ENCODE measurements at places on chromosomes 1 and 21.
A peak's percentile ranks its signal among the peaks of the same experiment; 100 is the strongest.

- no peak for DNase-seq
Observed at GRCh38 chr1:111204201-111204982, 3.9 kb upstream of the DENND2D start.

- DNase-seq: no peak
Observed at GRCh38 chr1:188769936-188770335, 1707.7 kb downstream of the BRINP3 start.

DNA sequence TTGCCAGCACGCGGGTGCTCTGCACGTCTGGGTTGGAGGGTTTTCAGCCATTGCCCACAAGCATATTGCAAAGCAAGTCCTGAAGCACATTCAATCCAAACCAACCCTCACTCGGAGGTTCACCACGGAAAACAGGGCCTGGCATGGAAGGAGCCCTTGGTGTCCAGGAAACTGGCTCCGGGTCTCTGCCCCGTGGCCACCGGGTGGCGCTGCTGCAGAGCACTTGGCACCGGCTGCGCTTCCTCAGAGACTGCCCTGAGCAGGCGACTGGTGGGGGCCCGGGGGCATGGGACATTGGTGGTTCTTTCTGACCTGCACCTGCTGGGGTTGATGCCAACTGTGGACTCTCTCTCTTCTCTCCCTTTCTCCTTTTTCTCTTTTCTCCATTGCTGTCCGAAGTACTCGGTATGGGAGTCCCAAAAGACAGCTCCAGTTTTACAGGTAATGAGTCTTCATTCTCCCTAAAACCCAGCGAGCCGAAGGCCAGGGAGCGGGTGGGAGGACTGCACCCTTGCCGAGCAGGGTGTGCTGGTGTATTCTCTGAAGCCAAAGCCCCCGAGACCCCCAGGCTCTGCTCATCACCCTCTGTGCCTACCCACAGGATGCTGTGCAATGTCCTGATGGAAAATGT, 4.1 kb upstream of the KCNAB2 start:
- DNase-seq: peak; percentile 63

DNA sequence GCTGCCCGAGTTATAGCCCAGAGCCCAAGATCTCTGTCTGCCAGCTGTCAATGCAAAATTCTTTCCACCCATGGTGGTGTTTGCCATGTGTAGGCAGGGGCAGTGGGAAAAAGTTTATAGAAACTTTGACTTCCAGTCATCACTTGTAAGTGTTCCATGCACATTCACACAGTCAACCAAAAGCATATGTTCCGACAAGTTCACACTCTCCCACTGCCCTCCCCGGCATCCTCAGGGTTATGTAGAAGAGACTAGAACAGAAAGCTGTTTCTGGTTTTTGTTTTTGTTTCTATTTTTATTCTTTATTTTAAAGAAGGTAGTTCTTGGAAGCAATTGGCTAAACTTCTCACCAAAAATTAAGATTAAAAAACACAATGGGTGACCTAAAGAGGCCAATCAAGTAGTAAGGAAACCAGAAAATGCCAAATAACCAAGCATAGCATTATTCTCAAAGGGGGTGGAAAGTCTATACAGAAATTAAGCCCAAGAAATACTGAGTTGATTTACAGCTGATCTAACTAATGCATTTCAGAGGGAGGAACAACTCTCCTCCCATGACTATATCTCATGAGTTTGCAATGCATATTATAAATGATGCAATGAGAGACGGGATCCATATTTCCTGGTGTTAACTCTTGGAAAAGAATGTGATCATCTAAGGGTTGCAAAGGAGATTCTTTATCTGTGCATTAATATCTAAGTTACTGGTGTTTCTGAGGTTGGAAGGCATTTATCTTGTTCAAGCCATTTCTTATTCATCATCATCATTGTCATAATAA, 91.5 kb upstream of the ETS2 start:
- no peak for DNase-seq

DNA sequence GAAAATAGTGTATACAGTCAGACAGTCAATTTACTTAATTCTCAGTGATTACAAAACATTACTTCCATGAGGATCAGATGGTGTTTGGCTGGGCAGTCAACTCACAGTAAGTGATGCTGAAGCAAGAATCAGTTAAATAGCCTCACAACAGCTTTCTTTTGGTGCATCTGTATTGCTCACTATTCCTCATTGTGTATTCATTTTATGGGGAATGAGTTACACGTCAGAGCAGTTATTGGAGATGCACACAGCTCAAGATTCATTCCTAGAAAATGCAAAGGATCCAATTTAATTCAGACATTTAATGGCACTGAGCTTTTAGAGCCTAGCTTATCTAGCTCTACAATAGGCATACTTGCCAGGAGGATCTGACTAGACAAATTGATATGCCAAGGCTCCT, 150.6 kb downstream of the HS2ST1 start:
- no peak for DNase-seq

GRCh38 chr1:117143871-117144270, 22.3 kb upstream of the TRIM45 start:
- no peak for DNase-seq

DNA sequence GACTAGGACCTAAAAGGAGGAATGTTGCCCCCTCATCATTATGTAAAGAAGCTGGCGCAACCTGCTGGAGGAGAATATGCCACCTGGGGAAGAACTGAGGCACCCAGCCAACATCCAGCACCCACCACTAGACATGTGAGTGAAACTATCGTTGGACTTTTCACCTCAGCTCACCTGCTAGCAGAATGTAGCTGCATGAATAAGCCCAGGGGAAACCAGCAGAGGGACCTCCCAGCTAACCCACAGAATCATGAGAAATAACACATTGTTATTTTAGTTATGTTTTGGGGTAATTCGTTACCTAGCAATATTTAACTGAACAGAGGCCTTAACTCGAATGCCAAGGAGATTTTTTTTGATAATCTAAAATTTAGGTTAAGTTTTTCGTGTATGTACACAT, 542.5 kb upstream of the DAB1 start:
- no peak for DNase-seq

GRCh38 chr1:225548140-225548857, 104.6 kb downstream of the ENAH start:
- peak; percentile 7 for DNase-seq

DNA sequence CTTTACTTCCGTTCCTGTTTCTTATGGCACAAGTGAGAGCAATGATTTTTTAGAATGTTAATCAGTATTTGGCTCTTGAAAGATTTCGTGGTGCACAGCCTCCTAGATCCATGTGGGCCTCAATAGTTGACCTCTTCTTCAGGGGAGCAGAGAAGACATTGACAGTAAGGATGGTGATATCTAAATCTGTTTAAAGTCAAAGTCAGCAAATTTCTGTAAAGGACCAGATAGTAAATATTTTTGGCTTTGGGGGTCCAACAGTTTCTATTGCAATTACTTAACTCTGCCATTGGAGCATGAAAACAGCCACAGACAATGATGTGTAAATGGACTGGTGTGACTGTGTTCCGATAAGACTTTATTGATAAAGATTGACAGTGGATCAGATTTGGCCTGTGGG, 27.4 kb downstream of the TNN start:
- no peak for DNase-seq

DNA sequence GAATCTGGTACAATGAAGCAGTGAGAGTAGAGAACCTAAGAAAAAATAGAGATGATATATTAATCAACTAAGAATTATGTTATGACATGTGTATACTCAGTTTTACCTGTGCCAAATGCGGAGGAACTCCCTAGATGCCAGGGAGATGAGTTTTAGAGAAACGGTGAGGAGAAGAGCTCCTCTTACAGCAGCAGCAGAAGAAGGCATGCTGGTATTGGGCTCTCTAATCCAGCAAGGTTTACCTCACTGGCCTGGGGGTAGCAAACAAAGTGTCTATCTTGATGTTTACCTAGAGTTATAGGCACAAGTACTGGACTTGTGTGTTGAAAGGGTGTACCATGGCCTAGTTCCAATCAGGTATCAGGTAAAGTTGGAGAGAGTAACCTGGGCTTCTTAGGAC, 28.9 kb upstream of the DEPDC1 start:
- no peak for DNase-seq

DNA sequence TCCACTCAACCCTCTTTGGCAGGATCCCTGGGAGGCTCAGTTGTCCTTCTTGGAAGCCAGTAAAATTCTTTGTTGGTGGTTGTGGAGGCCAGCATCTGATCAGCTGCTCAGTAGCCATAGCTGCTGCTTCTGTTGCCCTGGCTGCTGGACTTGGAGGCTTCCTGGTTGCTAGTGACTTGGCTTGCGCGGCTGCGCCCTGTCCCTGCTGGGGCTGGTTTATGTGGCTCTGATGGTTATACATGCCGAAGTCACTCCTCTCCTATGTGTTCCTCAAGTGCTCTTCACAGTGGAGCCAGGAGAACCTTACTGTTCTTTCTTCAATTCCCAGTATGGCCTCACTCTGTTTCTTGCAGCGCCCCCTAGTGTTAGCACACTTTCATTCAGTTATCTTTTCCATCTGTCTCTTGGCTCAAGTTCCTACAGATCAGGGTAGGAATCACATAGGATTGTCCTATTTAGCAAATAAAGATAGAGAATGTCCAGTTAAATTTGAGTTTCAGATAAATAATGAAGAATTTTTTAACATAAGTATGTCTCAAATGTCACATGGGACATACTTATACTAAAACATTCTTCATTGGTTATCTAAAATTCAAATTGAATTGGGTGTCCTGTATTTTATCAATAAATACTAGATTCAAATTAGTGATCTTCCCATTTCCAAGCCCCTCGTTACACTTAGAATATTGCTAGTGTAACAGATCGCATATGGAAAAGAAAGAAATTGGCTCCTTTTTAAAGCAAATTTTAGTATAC, 176.5 kb downstream of the TGFB2 start:
- DNase-seq: peak; percentile 46

DNA sequence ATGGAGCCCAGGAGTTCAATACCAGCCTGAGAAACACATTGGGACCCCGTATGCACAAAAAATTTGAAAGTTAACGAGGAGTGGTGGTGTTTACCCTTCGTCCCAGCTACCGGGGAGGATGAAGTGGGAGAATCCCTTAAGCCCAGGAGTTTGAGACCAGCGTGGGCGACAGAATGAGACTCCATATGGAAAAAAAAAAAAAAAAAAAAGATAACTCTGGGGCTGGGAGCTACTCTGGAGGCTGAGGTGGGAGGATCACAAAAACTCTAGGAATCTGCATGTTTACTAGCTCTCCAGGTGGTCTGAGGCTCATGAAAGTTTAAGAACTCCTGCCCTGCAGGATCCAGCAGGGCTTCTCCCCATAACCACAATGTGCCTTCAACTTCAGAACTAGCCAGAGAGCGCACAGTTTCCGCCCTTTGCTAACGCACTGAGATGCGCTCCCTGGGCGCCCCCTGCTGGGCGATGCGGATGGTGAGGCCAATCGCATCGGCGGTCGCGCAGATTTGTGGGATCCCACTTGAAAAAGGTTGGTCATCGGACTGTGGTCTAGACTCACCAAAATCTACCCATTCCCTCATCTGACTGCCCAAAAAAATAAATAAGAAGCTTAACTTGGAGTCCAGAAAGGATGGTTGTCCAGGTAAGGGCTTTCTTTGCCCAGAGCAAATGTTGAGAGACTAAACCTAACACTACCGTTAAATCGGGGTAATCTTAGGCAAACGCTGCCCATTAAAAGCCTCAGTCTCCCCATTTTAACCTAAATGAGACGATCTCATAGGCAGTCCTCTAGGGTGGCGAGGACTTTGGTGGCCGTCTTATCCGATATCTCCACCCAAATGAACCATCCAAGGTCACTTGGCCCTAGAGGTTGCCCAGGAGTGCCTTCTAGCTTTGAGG, 8.8 kb downstream of the ZNF683 start:
- peak; percentile 80 for DNase-seq

GRCh38 chr1:213656503-213656902, 331.3 kb upstream of the PROX1 start:
- no peak for DNase-seq

GRCh38 chr1:59316497-59317128, 19.7 kb downstream of the FGGY start:
- peak; percentile 34 for DNase-seq

GRCh38 chr1:187948170-187948794, 1119.5 kb downstream of the PLA2G4A start:
- no peak for DNase-seq

DNA sequence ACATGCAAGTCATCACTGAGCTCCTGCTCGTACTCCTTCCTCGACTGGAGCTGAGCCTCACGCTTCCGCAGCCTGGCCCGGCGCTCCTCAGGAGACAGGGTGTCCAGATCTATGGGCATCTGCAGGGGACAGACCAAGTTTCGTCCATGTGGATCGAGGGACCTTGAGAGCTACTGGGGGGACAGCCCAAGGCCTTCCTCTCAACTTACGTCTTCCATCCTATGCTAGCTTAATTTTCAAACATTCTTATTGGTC, 2.4 kb downstream of the MRPL55 start:
- no peak for DNase-seq

DNA sequence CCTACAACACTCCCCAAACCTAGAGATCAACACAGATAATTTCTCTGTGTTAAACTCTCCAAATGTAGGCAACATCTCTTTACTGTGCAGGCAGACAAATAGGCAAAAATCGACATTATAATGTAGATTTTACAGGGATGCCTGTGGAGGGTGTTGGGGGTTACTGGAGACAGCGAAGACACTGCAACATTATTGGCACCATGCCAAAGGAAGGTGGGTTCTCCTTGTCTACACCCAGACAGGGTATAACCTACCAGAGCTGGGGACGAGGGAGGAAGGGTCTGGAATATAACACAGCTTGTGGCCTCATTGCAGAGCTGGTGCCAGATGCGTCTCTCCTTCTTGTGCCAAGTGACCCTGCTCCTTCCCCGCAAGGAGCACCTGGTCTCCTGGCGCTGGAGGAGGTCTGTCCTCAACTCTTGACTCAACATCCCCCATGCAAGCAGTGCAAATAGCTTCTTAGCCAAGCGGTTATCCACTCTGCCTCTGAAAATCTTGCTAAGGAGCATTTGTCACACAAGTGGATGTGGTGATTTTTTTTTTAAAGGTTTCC, 404.0 kb downstream of the PRDM2 start:
- no peak for DNase-seq

- DNase-seq: no peak
Observed at GRCh38 chr1:7680955-7681268, 90.2 kb upstream of the VAMP3 start.

- no peak for DNase-seq
Observed at GRCh38 chr1:34520111-34520510, 234.7 kb upstream of the GJB5 start.

GRCh38 chr1:215022204-215022603, 60.3 kb upstream of the KCNK2 start:
- DNase-seq: no peak

- DNase-seq: peak; percentile 99
Observed at GRCh38 chr1:10796029-10796944, at the start of gene CASZ1. TSS of gene CASZ1 (minus strand) at chr1:10796646. CDS start at chr1:10693889, 102,757 bp downstream.

GRCh38 chr1:230254265-230254664, 171.9 kb downstream of the PGBD5 start:
- DNase-seq: no peak

DNA sequence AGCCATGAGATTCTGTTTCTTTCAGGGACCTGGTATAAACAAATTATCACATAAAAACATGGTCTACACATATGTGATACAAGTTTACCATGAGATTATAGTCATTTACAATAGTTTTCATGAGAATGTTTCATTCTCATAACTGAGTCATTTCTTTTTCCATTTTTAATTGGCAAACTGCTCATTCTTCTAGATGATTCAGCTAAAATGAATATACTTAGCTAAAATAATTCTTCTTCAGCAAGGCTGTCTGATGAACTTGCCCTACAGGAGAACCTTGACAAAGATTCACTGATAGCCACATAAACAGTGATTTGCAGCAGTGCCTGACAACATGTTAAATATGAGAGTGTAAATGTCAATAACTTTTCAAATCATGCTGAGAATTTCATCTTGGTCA, 253.2 kb downstream of the FMN2 start:
- peak; percentile 14 for DNase-seq

- DNase-seq: peak; percentile 91
Observed at GRCh38 chr1:93605812-93606512, 75.7 kb downstream of the BCAR3 start.
